ENCODE measurements at places on chromosomes 11 and 22.

DNA sequence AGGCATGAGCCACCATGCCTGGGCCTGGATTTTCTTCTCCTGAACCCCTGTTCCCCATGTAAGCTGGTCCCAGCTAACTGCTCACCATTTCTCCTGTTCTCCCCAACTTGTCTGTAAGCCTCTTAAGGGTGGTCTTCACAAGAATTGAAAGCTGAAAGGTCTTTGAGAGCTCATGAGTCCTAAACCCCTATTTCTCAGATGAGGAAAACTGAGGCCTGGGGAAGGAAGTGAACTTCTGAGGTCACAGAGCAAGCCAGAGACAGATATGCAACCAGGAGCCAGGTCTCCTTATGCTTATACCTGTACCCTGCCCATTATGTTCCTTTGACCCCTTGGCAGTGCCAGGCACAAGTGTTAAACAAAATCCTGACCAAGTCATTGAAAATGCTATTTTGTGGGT, 16.3 kb downstream of the NPTXR start:
- DNase-seq = no peak

- DNase-seq = no peak
These were observed 462.8 kb downstream of the FAM181B start for GRCh38 chr11:82270870-82271269.

- DNase-seq = no peak
These were observed 534.3 kb upstream of the ARHGAP42 start for GRCh38 chr11:100152766-100153165.

GRCh38 chr11:119307219-119307618, 9.7 kb downstream of the MCAM start:
- DNase-seq = no peak

DNA sequence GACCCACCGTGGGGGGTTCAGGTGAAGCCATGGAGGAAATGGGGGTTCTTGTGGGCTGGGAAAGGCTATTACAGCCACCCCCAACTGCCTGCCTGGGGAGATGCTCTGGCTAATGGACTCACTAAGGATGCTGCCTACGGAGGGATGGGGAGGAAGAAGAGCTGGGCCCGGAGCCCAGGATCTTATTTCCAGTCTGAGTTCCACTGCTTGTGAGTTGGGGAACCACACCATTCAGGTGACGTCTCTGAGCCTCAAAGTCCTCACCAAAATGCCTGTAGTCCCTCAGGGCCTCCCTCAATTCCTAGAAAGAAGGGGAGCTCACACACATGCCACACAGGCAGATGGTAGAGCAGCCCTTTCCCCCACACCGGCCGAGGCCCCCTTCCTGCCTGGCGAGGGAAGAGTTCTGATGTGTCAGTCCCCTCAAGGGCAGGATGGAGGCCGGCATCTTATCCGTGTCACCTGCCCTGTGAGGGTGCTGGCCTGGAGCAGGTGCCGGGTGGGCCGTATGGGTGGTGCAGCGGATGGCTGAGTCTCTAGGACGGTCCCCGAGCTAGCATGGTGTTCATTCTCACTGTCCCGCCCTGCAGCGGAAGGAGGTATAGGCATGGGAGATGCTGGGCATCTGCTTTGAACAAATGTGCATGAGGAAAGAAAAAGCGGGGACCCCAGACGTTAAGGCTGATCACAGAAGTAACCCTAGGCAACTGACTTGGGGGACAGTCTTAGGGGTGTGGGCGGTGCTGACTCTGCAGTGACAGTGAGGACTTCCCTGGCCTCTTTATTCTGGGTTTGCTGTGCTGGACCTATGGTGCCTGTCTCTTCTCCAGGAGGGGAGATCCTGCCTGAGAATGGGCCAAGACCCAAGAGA, 15.7 kb downstream of the MRGPRF start:
- no peak for DNase-seq

- no peak for DNase-seq
These were observed 170.8 kb downstream of the MN1 start for GRCh38 chr22:27630754-27631153.

- no peak for DNase-seq
These were observed 96.5 kb downstream of the DSCAML1 start for GRCh38 chr11:117700551-117700950.

DNA sequence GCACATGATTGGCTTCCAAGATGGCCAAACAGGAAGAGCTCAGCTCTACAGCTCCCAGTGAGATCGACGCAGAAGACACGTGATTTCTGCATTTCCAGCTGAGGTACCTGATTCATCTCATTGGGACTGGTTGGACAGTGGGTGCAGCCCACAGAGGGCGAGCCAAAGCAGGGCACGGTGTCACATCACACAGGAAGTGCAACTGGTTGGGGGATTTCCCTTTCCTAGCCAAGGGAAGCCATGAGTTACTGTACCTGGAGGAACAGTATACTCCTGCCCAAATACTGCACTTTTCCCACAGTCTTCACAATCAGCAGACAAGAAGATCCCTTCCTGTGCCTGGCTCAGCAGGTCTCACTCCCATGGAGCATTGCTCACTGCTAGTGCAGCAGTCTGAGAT, 131.2 kb downstream of the DLG2 start:
- DNase-seq = no peak

DNA sequence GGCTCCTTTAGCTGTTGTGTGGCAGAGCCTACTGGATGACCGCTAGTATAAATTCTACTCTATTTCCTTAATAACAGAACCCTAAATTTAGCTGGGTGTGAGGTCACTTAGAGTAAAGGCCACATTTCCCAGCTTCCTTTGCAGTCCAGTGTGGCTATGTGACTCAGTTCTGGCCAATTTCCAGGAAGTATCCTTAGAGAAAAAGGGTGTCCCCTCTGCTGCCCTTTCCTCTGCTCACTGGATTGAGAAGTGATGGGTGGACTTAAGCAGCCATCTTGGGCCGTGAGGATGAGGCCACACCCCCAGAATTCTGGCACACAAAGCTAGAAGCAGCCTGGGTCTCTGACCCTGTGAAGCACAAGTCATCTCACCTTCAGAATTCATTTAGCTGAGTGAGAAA, 11.7 kb upstream of the RASD2 start:
- no peak for DNase-seq

DNA sequence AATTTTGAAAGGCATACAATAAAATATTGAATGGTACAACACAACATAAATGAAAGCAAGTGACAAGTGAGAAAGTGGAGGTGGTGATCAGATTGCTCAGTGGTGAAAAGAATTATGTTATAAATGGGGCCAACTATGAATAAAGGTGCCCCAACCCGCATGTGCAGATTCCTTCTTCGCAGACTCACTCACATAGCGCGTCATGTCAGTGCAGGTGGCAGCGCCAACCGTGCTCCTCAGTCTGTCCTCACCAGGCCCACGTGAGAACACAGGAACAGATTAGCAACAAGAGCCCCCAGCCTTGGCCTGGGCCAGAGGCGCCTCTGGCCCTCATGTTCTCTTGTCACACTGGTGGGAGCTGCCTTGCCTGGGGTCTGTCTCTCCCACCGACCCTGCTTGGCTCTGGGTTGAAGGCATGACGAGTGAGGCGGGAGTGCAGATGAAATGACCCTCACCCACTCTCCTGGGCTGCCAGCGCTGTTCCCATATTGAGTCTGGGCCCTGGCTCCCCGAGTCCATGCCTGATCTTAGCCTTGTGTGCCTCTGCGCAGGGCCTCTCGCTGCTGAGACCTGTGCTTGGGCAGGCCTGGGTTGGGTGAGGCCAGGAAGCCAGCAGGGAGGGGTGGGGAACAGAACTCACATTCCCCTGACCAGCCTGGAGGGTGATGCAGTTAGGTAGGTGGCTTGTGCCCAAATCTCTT, 6.4 kb downstream of the ATG16L2 start:
- DNase-seq = no peak

DNA sequence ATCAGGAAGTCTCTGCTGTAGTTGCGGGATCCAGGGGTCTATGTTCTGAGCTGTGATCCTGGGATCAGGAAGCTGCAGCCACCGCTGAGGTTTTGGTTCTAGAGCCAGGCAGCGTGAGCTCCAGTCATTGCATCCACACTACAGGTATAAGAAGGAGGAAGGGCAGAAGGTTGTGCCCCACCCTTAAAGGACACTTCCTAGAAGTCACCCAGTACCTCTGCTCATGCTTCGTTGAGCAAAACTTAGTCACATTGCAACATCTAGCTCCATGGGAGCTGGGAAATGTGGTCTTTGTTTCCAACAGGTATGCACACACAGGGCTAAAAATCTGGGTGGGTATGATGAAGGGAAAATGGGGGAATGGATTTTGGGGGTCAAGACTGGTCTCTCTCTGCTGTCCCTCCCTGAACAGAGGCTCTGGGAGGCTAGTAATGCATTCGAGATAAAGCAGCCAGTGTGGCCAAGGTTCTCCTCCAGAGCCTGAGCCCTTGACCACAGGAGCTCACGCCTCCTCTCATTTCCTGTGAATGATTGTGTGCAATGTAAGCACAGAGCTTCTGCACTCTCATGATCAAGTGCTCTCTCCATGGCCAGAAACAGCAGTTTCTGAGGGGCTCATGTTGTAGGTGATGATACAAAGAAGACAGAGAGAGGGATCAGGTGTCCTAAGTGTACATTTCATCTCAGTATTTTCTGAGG, 86.8 kb upstream of the OR4B1 start:
- no peak for DNase-seq

DNA sequence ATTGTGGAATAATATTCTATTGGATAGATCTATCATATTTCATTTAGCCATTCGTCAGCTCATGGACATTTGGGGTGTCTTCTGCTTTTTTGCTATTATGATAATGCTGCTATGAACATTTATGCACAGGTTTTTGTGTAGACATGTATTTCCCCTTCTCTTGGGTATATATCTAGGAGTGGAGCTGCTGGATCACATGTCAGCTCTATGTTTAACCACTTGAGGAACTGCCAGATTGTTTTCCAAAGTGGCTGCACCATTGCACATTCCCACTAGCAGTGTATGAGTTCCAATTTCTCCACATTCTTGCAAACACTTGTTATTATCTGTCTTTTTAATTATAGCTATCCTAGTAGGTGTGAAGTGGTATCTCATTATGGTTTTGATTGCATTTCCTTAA, 75.0 kb downstream of the C11orf65 start:
- no peak for DNase-seq

- no peak for DNase-seq
These were observed 420.6 kb upstream of the ISX start for GRCh38 chr22:34645375-34645774.

DNA sequence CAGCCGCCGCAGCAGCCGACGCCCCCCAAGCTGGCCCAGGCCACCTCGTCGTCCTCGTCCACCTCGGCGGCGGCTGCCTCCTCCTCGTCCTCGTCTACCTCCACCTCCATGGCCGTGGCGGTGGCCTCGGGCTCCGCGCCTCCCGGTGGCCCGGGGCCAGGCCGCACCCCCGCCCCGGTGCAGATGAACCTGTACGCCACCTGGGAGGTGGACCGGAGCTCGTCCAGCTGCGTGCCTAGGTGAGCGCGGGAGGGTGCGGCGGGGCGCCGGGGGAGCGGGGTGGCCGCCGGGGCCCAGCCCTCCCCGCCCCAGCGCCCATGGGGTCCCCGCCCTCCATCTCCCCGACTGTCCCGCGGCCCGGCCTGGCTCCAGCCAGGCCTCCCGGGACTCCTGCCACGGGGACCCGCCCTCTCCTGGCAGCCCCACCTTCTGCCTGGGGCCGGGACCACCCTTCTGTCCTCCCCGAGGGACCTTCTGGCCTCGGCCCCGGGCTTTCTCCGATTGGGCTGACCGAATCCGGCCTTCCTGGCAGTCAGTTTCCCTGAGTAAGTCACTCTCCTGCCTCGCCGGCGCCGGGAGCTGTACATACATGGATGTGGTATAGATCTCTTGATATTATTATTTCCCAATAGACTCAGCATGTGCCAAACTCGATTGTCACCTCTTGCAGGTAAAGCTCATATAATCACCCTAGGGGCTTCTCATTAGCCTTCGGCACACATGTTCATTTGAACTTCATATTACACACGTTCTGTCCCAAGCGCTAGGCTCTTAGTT, 720 bp downstream of the PACS1 start:
- DNase-seq = no peak

DNA sequence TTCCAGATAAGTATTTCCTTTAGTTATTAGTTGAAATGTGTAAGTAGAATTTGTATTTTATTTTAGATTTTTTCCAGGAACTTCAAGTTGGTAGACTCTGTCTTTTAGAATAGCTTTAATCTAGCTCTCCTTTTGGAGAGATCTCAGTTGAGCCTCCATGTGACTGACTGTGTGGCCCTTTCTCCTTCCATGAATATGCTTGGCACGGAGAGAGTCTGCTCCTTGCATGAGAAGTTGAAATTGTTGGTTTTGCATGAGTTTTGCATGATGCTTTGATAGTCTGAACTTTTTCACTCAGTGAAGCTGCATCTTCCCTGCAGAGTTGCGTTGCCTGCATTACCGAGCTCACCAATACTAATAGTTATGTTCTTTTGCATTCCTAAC, 32.8 kb upstream of the CTTN start:
- DNase-seq = no peak

GRCh38 chr22:21677606-21678443, 12.0 kb downstream of the PPIL2 start:
- no peak for DNase-seq
